ENCODE measurements at places on chromosomes 7 and 10.

GRCh38 chr7:53062796-53063195 lies 27.4 kb downstream of the POM121L12 start:
- DNase-seq, result no peak

DNA sequence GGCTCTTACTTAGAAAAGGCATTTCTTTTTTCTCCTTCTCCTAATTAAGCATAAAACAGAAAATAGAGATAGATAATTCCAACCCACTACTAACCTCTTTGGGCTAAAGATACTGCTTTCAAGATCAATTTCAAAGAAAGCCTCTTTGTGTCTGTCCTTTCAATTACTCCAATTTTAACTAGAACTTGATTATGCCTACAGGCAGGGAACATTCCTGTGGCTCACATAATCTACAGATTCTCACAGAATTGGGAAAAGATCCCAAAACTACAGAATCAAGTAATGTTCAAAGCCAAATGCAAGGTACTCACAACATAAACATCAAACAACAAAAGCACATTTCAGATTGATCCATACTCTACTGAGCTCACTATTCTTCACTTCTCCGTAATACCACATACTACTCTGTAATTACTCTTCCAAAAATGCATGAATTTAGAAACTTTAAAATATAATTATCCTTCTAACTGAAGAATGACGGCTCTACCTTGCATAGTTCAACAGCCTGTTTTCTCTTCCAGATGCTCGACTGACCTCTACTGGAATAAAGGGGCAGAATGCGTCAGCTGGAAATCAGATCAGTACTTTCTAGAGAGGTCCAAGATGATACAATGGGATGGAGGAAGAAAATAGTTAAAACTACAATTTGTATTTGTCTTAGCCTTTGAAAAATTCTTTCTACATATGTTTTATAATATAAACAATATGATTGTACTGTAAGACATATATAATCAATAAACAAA lies 3.9 kb downstream of the MTERF1 start:
- DNase-seq, result no peak

DNA sequence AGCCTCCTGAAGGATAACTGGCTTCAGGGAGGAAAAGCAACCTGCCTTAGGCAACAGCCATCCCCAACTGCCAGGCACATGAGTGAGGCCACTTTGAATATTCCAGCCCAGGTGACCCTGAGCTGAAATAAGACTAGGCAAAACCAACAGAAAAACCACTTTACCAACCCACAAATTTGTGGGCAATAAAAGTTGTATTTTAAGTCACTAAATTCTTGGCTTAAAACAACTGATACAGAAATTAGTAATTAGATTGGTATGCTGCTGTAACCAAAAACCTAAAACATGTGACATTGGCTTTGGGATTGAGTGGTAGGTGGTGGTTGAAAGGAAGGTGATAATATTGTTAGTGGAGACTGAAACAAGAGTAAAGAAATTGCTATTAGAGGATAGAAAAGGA lies 39.9 kb downstream of the ABCB4 start:
- DNase-seq, result no peak

DNA sequence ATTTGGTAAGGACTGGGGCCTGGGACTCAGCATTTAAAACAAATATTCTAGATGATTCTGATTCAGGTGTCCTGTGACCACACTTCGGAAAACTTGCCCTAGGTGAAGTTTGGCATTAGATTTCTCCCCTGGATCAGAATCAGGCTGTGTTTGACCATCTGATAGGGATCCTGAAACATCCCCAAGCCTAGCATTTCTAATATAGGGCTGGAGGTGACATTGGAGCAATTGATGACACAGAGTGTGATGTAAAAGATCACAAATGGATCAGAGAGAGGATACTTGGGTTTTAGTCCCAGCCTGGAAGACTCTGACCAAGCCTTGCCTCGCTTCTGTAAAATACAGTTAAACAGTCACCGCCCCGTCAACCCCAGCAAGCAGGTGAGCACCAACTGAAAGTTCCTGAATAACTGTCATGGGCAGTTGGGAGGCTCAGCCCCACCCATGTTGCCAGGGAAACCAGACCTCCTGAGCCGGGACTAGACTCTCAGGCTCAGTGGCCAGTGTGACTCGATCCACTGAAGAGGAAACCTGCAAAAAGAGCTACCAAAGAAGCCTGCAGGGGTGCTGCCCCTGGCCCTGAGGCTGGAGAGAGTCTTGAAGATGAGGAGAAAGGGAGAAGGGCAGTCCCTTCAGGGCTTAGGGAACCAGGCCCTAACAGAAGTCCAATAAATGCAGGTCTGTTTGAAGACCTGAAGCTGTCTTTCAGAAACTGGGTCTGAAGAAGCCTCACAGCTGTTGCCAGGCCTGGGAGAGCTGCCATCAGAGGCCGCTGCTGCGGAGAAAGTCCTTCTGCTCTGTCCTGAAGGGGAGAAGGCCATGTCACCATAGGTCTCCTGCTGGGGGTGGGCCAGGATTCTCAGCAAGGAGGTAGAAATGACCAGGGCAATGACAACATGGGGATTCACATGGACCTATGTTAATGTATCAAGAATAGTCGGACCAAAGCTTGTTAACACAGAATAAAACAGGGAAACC lies 126.1 kb upstream of the KCNMA1 start:
- peak; percentile 42 for DNase-seq

- no peak for DNase-seq
Measured at GRCh38 chr7:133871757-133872156, 255.4 kb upstream of the LRGUK start.

GRCh38 chr7:27423290-27423689 lies 180.7 kb downstream of the EVX1 start:
- DNase-seq, result no peak

- no peak for DNase-seq
Measured at GRCh38 chr7:93968911-93969620, 35.1 kb downstream of the BET1 start.

DNA sequence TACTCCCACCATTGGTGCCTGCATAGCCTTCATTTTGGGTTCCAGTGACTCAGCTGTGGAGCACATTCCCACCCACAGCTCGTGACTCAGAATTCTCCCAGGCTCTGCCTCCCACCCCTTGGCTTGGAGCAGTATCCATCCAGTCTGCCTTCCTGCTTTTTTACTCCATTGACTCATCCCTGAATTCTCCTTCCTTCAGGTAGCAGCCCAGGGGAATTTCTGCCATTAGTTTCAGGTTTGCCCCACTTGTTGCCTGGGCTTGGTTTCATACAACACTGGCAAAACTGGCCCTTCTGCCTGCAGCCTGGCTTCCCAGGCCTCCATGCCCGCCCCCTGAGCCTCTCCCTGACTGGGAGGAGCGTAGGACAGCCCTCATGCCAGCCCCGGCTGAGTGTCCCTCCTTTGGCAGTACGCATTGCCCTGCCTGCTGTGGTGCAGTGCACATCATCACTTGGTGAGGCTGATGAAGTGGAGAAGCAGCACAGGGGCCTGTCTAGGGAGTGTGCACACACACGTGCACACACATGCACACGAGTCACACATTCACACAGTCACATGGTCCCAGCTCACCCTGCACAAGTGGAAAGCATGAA lies 55.0 kb downstream of the SNX10 start:
- no peak for DNase-seq

GRCh38 chr10:36803229-36803628 lies 322.2 kb upstream of the ANKRD30A start:
- DNase-seq, result no peak

GRCh38 chr7:55573234-55573900 lies 1.1 kb upstream of the VOPP1 start:
- DNase-seq, result peak; percentile 30

DNA sequence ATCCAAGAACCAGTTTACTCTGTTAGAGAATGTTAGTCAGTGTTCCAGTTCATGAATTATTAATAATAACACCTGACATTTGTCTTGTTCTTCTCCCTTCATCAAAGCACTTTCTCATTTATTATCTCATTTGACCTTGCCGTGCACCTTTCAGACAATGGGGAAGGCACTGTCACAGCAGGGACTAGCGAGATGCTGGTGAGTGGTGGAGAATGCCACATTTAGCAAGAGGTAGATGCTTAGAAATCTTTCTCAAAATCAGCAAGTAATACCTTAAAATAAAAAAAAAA lies 34.2 kb upstream of the XRCC2 start:
- DNase-seq, result no peak

DNA sequence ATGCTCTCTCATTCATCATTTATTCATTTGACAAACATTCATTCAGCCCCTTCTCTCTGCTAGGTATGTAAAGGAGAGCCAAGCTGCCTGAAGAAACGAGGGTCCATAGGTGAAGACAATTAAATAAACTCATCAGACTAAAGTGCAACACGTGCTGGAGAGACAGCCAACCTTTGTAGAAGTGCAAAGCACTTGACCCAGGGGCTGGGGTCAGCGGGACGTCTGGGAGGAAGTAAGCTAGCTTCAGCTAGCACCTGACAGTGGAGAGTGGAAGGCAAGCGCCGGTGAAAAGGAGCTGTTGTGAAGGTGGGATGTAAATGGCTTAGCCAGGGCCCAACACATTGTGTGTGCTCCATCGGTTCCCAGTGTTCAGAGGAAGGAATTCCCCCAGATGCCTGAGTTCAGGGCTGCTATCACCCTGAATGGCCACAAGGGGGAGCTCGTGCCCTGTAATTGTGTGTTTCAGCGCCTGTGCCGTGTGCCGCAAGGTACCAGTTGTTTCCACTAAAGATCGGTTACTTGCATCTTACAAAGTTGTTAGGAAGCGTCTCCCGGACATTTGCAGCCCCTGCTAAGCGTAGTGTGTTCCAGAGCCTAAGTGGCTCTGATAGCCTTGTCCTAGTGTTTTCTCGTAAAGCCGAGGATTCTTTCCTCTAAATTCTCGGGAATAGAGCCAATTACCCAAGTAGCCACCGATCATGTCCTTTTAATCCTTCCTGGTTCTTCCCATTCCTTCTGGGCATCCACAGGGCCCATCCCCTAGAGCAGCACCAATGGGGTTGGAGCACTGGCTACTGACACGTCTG lies 30.6 kb downstream of the TLX1 start:
- peak; percentile 32 for DNase-seq

DNA sequence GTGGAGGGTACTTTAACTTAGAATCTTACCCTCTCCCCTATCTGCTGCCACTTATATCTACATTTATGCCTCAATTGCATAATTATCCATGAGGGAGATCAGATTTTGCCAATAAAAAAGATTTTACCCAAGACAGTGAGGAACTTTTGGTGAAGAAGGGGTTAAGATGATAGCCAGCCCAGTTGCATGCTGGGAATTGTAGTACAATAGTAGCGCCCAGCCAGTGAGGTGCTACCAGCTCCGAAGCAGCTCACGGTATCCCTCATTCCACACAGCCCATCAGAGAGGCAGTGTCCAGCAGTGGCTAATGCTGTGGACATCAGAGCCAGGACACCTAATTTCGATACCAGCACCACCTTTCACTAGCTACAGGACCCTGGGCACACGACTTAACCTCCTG lies 5.9 kb upstream of the LGI1 start:
- DNase-seq, result no peak

DNA sequence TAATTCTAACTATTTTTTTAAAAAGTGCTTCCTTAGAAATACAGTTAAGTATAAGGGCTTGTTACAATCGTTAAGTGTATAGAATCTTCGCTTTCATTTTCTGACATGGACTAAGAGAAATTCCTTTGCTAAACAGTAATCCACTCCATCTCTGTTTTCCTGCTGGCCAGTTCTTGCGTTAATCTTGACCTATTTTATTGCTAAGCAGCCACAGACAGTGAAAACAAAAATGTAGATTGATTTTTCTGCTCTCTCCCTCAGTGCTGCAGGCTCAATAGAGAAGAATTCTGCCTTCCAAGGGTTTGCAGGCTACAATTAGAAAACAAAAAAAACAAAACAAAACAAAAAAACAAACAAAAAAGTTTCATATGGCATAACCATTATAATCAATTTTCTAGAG lies 310.4 kb upstream of the ADARB2 start:
- DNase-seq, result no peak

GRCh38 chr10:78640796-78641636 lies 427.8 kb upstream of the ZMIZ1 start:
- no peak for DNase-seq

Measured in NCI-H526 treated with DMSO at 0.1 percent for 48 hours (cell line).